ENCODE measurements at places on chromosomes 3 and 15.

DNA sequence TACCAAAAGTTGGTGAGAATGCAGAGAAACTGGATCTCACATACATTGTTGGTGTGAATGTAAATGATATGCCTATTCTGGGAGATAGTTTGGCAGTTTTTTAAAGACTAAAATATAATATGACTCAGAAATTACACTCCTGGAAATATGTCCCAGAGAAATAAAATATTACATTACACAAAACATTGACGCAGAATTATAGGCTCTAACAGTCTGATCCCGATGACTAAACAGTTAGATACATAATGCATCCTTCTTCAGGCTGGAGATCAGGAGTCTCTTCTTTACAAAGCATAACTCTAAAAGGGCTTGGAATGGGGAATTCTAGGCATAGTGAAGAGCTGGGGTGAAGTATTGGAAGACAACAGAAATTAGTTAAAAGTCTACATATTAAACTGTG is 586.2 kb upstream of the NECTIN3 start:
- DNase-seq: no peak

GRCh38 chr3:83218383-83219200 is 1457.1 kb upstream of the GBE1 start:
- DNase-seq: no peak

DNA sequence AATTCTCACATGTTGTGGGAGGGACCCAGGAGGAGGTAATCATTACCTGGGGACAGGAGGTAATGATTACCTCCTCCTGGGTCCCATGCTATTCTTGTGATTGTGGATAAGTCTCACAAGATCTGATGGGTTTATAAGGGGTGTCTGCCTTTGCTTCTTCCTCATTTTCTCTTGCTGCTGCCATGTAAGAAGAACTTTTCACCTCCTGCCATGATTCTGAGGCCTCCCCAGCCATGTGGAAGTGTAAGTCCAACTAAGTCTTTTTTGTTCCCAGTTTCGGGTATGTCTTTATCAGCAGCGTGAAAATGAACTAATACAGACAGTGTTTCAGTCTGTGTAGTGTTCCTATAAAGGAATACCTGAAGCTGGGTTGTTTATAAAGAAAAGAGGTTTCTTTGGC is 13.1 kb upstream of the KCTD6 start:
- no peak for DNase-seq

DNA sequence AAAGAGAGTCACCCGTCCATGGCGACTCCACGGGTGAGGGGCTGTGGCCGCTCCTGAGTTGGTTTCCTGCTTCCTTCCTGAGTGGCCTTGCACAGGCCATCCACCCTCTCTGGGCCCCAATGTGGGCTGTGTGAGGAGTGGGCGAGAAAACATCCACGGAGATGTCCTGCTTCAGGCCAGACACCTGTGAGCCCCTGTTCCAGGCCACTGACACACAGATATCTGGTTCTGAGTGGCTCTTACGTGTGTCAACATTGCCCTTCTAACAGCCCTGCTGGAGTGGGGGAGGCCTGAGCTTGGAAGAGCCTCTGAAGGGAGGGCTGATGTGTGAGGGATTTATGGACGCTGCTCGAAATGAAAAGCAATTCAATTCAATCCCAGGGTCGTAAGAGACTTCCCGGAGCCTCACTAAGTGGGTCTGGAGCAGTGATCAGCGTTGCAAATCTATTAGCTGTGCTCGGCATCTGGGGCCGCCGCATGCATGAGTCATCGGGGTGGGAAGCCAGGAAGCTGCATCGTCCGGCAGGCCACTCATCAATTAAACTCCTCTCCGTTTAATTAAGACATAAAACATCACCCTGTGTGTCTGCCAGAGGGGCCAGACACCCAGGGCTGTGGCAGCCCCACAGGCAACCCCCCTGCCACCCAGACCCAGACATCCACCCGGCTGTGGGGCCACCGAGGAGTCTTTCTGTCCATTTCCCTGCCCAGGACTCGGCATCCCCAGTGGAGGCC is 20.0 kb upstream of the PRR23E start:
- no peak for DNase-seq

- no peak for DNase-seq
Observed at GRCh38 chr3:33658621-33658990, 59.4 kb downstream of the CLASP2 start.

- DNase-seq: peak; percentile 58
Observed at GRCh38 chr15:73265536-73266153, 103.1 kb downstream of the HCN4 start.

- no peak for DNase-seq
Observed at GRCh38 chr3:47004369-47005211, 25.1 kb downstream of the NBEAL2 start.

- DNase-seq: peak; percentile 64
Observed at GRCh38 chr3:66472313-66473134, 28.3 kb downstream of the LRIG1 start.

DNA sequence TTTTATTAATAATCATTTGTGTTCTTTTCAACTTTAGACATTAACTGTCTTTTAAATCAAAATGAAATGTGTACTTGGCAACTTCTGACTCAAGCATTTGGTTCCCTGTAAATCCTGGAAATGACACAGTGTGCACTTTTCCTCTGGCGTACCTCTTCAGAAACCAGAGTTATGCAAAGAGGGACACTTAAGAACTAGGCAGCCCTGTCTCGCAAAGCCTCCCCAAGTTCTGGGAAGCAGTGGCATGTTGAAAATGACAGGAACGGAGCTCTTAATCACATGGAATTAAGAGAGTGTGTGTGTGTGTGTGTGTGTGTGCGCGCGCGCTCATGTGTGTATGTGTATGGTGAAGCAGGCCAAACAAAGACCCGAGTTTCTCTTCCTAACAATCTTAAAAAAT is 707.4 kb downstream of the MECOM start:
- no peak for DNase-seq

GRCh38 chr3:157122116-157122515 is 37.8 kb downstream of the CCNL1 start:
- no peak for DNase-seq

- no peak for DNase-seq
Observed at GRCh38 chr3:192923731-192924130, 6.1 kb upstream of the MB21D2 start.

- DNase-seq: no peak
Observed at GRCh38 chr3:67616046-67616445, 38.4 kb downstream of the SUCLG2 start.

GRCh38 chr3:35773417-35773816 is 134.1 kb downstream of the ARPP21 start:
- DNase-seq: no peak

- no peak for DNase-seq
Observed at GRCh38 chr15:72288796-72289596, 16.6 kb upstream of the PARP6 start.

GRCh38 chr3:112047264-112047663 is 12.7 kb downstream of the TMPRSS7 start:
- DNase-seq: no peak

GRCh38 chr15:94451466-94451865 is 220.1 kb downstream of the MCTP2 start:
- DNase-seq: no peak

DNA sequence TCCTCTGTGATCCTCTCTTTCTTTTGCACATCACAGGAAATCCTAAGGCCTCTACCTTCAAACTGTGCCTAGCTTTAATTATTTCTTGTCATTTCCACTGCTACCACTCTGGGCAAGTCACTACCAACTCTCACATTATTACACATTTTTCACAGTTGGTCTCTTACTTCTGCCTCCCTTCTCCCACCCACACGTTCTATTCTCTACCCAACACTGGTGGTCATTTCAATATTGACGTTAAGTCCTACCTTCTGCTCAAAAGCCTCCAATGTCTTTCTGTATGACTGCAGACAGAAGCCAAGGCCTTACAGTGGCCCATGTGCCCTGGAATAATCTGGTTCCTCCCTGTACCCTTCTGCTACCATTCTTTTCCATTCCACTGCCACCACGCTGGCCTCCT is 3.9 kb downstream of the KCNMB2 start:
- DNase-seq: no peak

GRCh38 chr15:67884514-67885174 is 44.8 kb upstream of the RNU6-1 start:
- DNase-seq: peak; percentile 53

GRCh38 chr3:129529436-129530210 is 1.2 kb downstream of the RHO start:
- no peak for DNase-seq

GRCh38 chr3:143352850-143353550 is 233.4 kb downstream of the CHST2 start:
- DNase-seq: no peak

GRCh38 chr3:64084640-64085039 is 61.3 kb upstream of the PSMD6 start:
- DNase-seq: no peak

GRCh38 chr3:115082260-115082659 is 64.8 kb downstream of the ZBTB20 start:
- DNase-seq: no peak

GRCh38 chr15:70469651-70470555 is 293.5 kb downstream of the UACA start:
- DNase-seq: no peak

GRCh38 chr15:68313501-68314410 is 36.2 kb downstream of the FEM1B start:
- no peak for DNase-seq

DNA sequence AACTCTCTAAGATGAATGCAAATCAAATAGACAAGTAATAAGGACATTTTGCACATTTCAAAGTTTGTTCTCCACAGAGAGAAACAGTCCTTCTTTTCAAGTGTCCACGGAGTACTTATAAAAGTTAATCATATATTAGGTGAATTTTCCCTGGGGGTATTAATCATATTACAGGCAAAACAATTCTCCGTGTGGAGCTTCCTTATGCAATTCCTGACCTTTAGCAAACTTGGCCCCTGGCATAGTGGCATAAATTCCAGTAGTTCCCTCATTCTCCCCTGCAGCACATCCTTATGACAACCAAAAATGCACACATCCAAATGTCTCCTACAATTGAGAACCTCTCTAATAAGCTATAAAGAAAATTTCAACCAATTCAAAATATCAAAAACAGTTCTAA is 34.4 kb downstream of the FSIP1 start:
- no peak for DNase-seq

GRCh38 chr15:80161468-80162016 is 8.7 kb downstream of the FAH start:
- DNase-seq: no peak

DNA sequence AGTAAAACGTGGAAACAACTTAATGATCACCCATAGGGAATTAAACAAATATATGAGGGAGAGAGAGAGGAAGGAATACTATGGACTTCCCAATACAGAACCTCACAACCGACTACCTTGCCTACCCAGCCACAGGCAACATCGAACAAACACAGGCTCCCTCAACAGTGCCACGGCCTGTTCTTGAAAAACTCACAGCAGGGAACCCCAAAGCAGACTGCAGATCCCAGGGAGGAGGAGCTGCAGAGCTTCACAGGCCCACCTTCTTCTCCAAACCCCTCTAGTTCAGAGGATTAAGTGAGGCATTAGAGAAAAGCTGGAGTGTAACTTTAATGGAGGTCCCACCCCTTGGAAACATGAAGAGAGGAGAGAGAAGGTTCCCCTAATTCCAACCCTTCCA is 110.2 kb downstream of the ST8SIA2 start:
- DNase-seq: no peak

- DNase-seq: no peak
Observed at GRCh38 chr15:77630956-77631744, 1.6 kb downstream of the LINGO1 start.

DNA sequence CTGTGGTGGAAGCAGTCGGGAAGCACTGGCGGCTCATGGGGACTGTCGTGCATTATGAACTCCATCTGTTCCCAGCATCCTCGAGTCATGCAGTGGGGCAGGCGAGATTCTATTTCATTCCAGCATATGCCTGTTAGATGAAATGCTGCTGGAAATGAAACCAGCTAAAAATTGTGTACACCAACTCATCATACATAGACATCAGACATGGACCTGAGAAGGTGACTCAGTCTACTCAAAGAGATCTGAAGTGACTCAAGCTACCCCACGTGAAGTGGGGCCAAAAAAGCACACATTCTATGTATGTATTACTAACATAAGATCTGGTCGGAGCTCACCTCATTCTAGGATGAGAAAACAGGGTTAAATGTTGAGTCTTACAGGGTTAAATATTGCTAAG is 47.5 kb upstream of the FAM98B start:
- DNase-seq: no peak

DNA sequence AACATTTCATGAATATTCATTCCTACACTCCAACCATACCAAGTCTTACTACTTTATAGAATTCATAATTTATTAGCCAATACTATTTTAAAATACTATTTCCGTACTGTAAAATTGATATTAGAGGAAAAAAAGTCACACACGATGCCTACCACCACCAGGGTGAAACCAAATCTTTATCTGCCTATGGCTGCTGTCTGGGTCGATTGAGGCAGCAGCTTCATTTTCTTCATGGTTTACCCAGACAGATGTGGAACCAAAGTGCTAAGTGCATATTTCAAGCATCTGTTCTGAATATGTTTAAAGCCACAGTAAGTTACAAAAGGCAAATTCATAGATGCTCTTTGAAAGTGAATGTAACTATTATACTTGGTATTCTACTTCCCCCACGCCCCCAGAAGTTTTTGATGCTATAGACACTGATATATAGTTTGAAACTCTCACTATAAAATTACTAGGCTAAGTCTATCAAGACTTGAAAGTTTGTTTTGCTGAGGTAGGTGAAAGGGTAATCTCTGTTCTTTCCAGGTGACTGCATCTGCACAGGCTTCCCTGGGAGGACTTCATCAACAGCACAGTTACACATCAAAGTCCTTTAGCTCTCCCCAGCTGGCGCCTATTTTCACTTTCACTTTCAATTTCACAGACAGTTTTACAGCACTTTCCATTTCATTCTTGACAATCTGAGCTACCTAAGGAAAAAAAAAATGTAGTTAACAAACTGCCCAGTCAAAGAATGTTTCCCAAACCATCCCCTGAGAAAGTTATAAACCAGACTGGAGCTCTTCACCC is 113.9 kb downstream of the POLQ start:
- DNase-seq: peak; percentile 37

DNA sequence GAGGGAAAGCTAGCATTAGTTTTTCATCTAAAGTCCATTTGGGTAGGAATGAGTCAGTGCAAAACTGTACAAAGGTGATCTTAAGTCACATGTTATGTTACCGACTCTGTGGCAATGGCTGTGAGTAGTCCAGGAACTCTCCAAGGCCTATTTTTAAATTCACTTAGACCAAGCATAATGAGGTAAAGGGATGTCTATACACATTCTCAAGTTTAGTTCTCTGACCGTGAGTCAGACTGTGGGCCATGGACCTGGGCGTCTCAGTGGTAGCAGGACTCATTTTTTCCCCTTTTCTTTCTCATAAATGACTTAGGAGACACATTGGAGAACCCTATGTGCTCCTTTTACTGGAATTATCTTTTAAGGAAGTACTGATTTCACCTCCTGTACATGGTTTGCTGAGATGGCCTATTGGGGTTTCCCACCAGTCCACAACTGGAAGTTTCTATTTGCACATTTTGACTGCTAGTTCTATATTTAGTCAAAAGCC is 488.7 kb upstream of the TPRG1 start:
- DNase-seq: peak; percentile 28

DNA sequence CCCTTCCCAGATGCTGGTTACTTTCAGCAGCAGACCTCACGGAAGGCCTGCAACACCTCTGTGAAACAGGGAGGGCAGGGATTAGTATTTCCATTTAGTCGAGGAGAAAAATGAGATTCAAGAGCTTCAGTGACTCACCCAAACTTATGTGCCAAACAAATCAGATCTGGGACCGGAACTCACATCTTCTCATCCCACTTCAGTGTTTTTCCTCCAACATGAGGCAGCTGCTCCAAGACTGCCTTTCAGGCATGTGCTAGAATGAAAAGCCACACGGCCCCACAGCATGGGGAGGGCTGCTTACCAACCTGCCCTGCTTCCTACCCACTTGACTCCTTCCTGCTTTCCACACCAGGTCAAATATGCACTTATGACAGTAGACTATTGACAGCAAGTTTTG is 129.4 kb upstream of the SLC24A5 start:
- DNase-seq: no peak
